CD4-positive, alpha-beta T cell treated with Interferon alpha-2 for 1 hour (primary cell): ENCODE measurements at places on chromosomes 16 and 17.

DNA sequence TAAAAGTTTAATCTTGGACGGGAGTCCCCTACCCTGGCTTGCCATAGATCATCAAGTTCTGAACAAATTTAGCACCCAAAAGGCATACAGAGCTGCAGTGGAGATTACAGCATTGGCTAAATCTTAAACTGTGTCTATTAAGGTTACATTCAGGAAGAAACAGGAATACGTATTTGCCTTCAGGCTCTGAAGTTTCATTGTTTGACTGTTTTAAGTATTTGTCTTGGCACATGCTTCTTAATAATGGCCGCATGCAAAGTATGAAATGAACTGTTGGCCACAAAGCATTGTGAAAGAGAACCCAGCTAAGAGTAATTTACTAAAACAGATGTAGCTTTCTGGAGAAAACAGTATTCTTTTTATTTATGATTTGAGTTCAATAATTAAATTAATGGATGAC lies 63.9 kb upstream of the CNEP1R1 start:
- DNase-seq, result no peak

DNA sequence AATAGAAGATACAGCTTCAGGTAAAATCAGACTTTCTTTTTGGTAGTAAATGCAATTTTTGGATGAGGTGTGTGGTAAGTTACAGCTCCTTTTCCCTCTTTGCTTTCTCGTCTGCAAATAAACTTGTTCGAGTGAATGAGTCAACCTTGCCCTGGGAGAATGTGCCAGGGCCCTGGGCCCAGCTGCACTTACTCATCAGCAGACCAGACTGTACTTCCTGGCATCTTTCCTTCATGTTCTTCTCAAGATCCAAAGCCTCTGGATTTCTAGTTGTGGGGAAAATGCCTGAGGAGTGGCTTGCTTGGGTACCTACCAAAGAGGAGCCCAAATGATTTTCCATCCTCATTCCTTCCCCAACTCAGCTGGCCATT lies 5.4 kb upstream of the G6PC1 start:
- DNase-seq, result no peak

DNA sequence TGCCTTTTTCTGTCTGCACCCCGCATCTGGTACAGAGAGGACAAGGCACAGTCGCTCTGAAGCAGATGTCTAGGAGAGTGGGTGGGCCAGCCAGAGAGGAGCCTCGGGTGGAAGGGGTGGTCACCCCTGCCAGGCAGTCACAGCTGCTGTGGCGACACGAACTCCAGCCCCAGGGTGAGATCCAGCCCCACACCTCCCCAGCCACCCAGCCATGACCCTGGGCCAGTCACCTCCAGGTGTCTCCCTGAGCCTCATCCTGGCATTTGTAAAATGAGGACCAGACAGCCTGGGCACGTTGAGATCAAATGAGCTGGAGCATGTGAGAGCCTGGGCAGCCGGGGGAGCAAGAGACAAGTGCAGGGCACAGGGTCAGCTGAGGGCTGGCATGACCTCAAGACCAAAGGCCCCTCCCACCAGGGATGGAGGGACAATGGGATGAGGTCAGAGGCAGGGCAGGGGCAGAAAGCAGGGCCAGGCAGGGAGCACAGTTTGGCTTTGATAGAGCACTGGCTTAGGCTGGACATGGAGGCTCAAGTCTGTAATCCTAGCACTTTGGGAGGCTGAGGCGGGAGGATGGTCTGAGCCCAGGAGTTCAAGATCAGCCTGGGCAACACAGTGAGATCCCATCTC lies 7.7 kb downstream of the ADAM11 start:
- DNase-seq, result no peak

DNA sequence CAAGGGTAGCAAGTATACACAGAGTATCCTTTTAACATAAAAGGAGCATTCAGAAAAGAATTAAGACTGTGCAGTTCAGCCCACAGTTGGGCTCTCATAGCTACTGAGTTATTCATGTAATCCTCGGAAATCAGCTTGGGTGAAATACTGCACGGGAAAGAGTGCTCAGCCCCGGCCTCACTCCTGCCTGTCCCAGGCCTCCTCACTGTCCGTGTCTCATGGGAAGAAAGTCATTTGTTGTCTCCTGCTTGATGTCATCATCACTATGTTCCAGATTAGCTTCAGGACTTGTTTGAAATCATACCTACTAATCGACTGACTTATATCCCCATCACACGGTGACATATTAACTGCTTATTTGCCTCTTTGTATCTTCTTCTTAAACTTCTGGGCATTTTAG lies 223.3 kb upstream of the CHMP6 start:
- DNase-seq, result no peak

- no peak for DNase-seq
These were observed 59.2 kb downstream of the CYB5B start for GRCh38 chr16:69483611-69484010.

DNA sequence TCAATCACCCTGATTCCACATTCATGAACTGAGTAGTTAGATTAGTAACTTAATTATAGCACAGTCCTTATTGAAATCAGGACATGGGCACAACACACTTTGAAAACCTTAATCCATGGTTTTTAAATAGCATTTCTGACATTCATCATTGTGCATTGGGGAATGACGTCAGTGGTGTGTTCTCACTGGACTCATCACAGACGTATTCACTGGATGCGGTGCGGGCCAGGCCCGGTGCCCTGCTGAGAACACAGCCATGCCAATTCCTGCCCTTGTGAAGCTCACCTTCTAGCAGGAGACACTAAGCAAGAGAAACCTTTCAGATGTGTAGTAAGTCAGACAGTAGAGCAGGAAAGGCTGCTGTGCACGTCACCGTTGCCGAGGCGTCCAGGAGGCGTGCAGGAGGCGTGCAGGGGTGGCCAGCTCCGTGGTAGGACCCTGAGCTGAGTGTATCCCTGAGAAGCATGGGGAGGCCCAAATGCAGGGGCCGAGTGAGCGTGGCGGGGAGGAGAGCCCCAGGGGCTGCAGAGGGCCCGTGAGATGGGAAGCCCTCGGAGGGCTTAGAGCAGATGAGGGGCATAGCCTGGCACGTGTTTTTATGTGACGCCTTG lies 12.9 kb downstream of the BANP start:
- no peak for DNase-seq

DNA sequence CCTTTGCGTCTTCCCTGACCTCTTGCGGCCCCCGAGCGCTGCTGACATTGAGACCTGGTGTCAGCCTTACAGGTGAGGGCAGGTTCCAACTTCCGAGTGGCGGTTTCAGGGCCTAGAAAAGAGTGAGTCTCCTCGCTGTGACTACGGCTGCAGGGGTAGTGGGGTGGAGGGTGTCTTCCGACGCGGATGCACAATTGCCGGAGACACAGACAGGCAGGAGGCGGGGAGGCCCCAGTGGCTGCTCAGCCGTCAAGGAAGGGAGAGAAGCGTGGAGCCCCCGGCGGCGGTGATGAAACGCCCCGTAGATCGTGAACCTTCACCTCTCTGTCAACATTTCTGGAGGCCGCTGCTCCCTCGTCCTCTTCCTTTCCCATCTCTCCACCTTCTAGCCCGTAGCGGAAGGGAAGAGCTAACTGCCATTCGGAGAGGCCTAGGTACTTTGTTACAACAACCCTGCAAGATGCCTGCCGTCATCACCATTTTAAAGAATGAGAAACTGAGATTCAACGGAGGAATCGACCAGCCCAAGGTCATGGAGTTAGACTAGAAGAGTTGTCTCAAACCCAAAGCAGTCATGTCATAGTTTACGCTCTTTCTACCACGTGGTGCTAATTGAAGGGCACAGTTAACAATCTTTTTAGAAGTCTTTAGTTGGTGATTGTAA lies 485 bp downstream of the DNAJA3 start:
- DNase-seq, result no peak

DNA sequence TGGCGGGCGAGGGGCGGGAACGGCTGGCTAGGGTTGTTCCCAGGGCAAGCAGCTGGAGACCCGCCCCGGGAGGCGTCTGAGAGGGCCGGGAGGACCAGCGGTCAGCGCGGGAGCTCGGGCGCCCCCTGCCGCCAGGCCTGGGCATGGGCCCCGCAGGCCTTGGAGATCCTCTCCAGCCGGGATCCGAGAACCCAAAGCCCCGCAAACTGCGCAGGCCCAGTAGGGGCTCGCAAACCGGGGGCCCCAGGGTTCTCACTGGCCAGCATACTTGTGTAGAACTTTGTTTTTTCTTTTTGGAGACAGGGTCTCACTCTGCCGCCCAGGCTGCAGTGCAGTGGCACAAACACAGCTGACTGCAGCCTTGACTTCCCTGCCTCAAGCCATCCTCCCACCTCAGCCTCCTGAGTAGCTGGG lies 20.8 kb upstream of the ZNF423 start:
- no peak for DNase-seq

DNA sequence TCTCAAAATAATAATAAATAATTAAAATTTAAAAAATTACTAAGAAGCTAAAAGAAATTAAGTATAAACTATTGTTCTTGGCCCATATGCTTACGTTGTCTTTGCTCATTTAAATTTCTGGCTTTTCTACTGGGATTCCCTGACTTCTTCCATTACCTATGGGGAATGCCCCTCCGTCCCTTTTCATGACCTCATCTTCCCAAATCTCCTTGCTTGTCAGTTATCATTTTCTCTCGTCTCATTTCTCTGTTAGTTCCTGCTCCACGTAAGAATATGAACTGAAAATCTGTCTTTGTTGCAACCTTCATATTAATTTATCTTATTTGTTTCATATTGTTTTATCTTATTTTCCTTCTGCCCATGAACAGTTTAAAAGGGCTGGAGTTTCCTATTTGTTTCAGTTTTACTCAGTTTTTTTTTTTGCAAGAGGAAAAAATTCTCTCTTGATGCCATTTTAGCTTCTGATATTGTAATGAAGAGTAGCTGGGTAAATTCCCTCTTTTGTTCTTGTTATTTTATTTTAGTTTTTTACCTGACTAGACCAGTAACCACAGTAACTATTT lies 2.5 kb upstream of the DNAJA2 start:
- DNase-seq, result no peak

DNA sequence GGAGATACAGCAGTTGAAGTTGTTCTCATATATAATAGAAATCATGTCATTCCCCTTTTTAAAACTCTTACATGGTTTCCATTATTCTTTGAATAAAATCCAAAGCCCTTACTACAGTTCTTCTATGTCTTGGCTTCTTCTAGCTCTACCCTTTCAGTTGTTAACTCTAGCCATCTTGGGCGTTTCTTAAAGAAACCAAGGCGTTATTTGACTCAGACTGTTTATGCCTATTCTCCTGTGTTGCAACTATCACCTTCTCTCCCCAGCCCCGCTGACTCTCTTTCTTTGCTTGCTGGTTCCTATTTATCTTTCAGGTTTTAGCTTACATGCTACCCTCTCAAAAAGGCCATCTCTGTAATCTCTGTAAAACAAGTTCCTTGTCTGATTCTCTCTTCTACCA lies 32.7 kb downstream of the NFATC3 start:
- DNase-seq, result no peak

GRCh38 chr17:81118308-81119221 lies 46.7 kb upstream of the PVALEF start:
- DNase-seq, result no peak

GRCh38 chr17:21041741-21042457 lies 912 bp downstream of the USP22 start:
- DNase-seq, result peak; percentile 76

- no peak for DNase-seq
These were observed 23.0 kb upstream of the SMG8 start for GRCh38 chr17:59186850-59187249.

- no peak for DNase-seq
These were observed 178.5 kb upstream of the CIBAR2 start for GRCh38 chr16:85290626-85291301.

- DNase-seq, result no peak
These were observed 75.1 kb upstream of the ENDOV start for GRCh38 chr17:80339731-80340456.

DNA sequence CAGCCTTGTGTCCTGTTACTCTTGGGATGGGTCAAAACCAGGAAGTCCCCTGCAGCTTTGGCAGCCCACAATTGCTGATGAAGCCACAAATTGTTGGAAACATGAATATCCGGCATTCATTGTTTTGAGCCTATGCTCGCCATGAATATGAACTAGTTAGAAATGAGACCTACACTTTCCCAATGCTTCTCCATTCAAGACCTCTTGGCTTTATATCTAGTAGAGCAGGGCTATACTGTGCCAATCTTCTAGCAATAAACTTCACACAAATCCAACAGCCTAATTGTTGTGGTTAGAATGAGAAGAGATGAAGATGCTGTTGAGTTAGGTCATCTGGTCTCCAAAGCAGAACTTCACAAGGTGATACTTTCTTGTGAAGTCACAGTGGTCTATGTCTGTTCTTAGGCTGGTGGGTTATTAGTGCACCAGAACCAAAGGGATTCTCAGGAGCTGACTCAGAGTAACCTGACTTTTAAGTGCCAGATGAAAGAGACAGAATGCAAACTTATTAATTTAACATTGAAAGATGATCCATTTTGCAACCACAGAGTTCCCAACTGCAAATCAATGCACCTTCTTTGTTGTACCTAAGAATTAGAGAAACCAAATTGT lies 13.7 kb upstream of the KRT23 start:
- DNase-seq, result no peak

- no peak for DNase-seq
These were observed 5.1 kb downstream of the INPP5K start for GRCh38 chr17:1511290-1511689.

DNA sequence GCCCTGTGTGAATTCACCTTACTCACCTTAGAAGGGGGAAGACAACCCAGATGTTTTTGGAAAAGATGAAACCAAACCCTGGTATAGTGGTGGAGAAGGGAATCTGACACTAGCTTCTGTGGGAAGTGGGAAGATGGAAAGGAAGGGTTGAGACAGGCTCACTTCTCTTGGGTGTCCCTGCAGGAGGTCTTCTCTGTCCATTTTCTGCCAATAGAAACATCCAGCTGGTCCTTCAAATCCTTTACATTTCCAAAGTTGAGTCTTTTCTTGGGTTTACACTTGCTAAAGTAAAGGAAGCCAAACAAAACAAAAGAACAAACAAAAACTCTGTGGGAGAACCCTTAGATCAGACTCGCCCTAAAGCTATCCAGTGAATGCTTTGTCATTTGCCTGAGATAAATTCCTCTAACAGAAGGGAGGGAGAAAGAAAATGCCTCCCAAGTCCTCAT lies 10.2 kb downstream of the HOXB1 start:
- DNase-seq, result no peak

- DNase-seq, result no peak
These were observed 121.7 kb upstream of the CCL2 start for GRCh38 chr17:34133350-34133749.

- no peak for DNase-seq
These were observed 37.5 kb upstream of the FAAP100 start for GRCh38 chr17:81589612-81590011.

DNA sequence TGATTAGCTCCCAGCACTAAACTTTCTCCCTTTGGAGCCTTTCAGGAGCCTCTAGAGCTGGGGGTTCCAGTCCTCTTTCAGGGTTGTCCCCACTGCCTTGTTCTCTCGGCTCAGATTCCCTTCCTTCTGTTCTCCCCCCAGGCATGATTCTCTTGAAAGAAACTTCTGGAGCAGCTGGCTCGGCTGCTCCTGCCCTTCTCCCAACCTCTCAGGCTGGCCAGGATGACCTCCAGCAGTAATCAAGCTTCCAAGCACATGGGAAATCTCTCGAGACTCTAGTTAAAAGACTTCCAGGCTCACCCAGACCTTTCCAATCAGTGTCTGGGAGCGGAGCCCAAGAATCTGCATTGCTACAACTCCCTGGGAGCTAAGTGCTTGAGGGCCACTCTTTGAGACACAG lies 3.6 kb downstream of the SDK2 start:
- no peak for DNase-seq
